ENCODE measurements at places on chromosomes 4 and X.

DNA sequence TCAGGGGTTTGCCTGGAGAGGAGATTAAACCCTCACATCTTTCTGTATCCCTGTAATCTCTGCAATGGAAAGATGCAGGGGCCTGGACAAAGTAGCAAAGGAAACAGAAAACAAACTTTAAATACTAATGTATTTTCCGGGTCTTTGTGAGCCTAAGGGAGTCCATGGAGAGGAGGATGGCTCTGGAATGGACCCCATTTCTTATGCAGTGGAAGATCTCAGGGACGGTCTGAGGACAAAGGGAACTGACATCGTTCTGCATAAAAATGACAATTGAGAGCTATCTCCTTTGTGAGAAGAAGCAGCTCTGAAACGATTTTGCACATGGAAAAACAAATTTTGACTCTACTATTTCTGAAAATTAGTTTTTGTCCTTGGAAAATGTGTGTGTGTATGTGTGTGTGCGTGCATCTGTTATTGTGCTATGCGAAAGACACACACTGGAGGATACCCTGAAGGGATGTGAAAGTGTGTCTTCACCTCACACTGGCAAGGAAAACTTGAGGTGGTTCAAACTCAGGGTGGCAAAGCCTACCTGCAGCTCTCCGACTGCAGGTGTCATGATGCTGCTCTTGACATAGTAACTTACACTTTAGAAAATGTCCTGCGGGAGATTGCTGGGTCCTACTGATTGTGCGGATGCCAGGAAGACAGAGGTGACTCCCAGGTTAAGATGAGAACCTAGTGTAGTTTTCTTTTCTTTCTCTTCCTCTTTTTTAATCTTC is 126.4 kb upstream of the JADE1 start:
- DNase-seq = no peak

GRCh38 chr4:119300101-119300978 is 21.6 kb downstream of the FABP2 start:
- peak; percentile 96 for DNase-seq

DNA sequence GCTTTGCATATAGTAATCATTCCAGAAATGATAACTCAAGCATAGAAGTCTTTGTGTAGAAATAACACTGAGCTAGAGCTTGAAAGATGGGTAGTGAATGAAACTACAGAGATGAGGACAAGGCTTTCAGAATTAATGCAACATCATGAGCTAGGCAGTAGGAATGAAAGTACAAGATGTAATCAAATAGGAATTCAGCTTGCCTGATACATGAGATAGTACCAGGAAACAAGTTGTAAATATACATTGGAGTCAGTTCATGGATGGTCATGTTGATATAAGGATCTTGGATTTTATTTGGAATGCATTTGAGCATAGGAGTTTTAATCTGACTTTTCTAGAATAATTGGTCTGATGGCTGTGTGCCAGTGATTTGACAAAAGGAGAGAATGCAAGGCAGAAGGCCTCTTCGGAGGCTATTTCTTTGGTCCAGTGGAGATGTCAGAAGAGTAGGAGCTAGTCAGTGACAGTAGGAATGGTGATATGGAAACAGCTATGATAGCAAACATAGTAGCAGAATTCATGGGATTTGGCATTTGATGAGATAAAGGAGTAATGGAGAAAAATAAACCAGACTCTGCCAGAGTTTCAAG is 206.4 kb upstream of the PACRGL start:
- no peak for DNase-seq

GRCh38 chr4:8120501-8120900 is 38.1 kb downstream of the ABLIM2 start:
- no peak for DNase-seq

DNA sequence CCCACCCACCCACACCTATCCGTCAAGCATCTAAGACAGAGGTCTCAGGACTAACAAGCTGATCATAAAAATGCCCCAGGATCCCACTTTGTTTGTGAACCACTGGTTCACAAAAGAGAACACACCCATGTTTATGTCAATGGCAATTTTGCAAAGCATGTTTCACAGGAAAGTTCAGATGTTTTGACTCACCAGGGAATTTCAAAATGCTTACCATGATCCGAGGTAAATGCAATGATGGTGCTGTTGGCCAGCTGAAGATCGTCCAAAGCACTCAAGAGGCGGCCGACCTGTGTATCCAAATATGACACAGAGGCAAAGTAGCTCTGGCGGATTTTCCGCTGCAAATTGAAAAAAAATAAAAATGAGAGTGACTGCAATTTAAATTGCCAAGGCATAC is 15.0 kb downstream of the IDS start:
- DNase-seq = no peak

All from activated CD8-positive, alpha-beta memory T cell treated with anti-CD3 and anti-CD28 coated beads, Interleukin-2, amount 10 ng/mL, durations not matched to agents 7 days and 5 days (primary cell).